Thoracic aorta endothelial cell (primary cell): ENCODE measurements at places on chromosomes 13 and 19. TPM values are rescaled to one million over a fixed set of nuclear protein-coding genes. Genes with fewer than 3 reads are reported as not detected.

STOML3 gene
- not detected in 2 replicates for total RNA-seq

ZNF66 gene
- total RNA-seq, result 6.0 and 6.4 TPM in 2 replicates

ZNF625 gene
- total RNA-seq, result 10.1 and 13.3 TPM in 2 replicates

C1QTNF9B gene
- total RNA-seq, result not detected in 2 replicates

CEACAM21 gene
- total RNA-seq, result 0.27 and 0.93 TPM in 2 replicates

TLE6 gene
- total RNA-seq, result 0.93 and 1.6 TPM in 2 replicates

PSG4 gene
- total RNA-seq, result not detected in 2 replicates

ONECUT3 gene
- total RNA-seq, result not detected in 2 replicates

ZNF546 gene
- total RNA-seq, result 3.3 and 3.9 TPM in 2 replicates

ACTMAP gene
- total RNA-seq, result 1.3 and 1.9 TPM in 2 replicates

POU2F2 gene
- total RNA-seq, result 0.40 and 1.1 TPM in 2 replicates

CBLC gene
- not detected in 2 replicates for total RNA-seq

FCGBP gene
- total RNA-seq, result 0.07 TPM in 1 of 2 replicates, not detected in the other

ZNF557 gene
- total RNA-seq, result 9.4 and 10.9 TPM in 2 replicates

CLIP3 gene
- total RNA-seq, result 4.3 and 6.6 TPM in 2 replicates

GPR12 gene
- not detected in 2 replicates for total RNA-seq

CD79A gene
- 0.13 TPM in 1 of 2 replicates, not detected in the other for total RNA-seq

DACT3 gene
- 0.14 and 1.2 TPM in 2 replicates for total RNA-seq

LRRC25 gene
- not detected in 2 replicates for total RNA-seq

SIGLEC14 gene
- 0.14 TPM in 1 of 2 replicates, not detected in the other for total RNA-seq

TNNI3 gene
- total RNA-seq, result not detected in 2 replicates

IQCN gene
- 0.22 and 0.40 TPM in 2 replicates for total RNA-seq

HIF3A gene
- 2.1 and 9.0 TPM in 2 replicates for total RNA-seq

PRTN3 gene
- total RNA-seq, result not detected in 2 replicates

CD37 gene
- total RNA-seq, result not detected in 2 replicates

PIAS4 gene
- 31.3 and 35.8 TPM in 2 replicates for total RNA-seq

PRRG2 gene
- 1.9 and 3.1 TPM in 2 replicates for total RNA-seq

IRGC gene
- total RNA-seq, result not detected in 2 replicates

MCEMP1 gene
- total RNA-seq, result not detected in 2 replicates

OR10H4 gene
- total RNA-seq, result not detected in 2 replicates

DENND1C gene
- not detected in 2 replicates for total RNA-seq

RAB11B gene
- total RNA-seq, result 21.7 and 24.6 TPM in 2 replicates

SYDE1 gene
- 14.0 and 19.2 TPM in 2 replicates for total RNA-seq

ABHD8 gene
- 6.3 and 9.0 TPM in 2 replicates for total RNA-seq

SHISA7 gene
- total RNA-seq, result not detected in 2 replicates

POLR1G gene
- total RNA-seq, result 22.0 and 24.5 TPM in 2 replicates

ZNF586 gene
- total RNA-seq, result 19.8 and 21.7 TPM in 2 replicates

WASF3 gene
- 23.0 and 24.3 TPM in 2 replicates for total RNA-seq

PSG1 gene
- total RNA-seq, result not detected in 2 replicates

ZNF562 gene
- 33.0 and 40.6 TPM in 2 replicates for total RNA-seq

TMIGD2 gene
- total RNA-seq, result not detected in 2 replicates
